ENCODE measurements at places on chromosomes 12 and 14.

DNA sequence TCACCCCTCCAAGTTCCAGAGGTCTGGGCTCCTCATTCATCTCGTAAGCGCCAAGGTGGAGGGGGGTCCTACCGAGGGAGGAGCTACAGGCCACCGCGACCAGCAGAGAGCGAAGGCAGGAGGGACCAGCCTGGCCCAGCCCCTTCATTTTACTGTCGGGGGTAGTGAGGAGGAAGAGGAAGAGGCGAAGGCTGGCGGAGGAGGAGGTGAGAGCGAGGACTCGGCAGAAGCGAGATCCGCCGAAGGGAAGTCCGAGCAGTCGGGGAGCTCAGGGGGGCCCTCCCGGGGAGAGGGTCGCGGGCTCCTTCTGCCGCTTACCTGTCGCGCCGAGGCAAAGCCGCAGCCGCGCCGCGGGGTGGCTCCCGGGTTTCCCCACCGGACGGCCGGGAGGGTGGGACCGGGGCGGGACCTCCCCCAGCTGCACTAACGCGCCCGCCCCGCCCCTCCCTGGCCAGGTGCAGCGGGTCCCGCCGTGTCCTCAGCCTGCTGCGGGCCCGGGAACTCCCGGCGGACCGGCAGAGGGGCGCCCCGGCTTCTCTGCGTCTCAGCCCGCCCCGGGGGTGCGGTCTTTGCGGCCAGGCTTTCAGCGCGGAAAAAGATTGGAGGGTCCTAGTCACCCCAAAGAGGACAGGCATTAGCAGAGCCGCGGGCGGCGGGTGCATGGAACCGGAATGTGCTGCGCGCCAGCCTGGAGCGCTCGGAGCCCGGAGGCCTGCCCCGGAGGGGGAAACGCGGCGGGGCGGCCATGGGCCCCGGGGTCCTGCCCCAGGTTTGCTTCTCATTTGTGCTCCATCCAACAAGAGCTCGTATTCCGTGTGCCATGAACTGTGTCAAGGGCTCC, at the start of gene GALNT6:
GALNT6 (minus strand) TSS at position 124 of the 841 bp plus-strand sequence. CDS start 11,625 bp downstream, outside the sequence.
- peak; percentile 44 for DNase-seq

GRCh38 chr14:59360923-59361794, 104.0 kb downstream of the GPR135 start:
- peak; percentile 90 for DNase-seq

GRCh38 chr12:55684761-55685370, 22.8 kb downstream of the ITGA7 start:
- DNase-seq: no peak

DNA sequence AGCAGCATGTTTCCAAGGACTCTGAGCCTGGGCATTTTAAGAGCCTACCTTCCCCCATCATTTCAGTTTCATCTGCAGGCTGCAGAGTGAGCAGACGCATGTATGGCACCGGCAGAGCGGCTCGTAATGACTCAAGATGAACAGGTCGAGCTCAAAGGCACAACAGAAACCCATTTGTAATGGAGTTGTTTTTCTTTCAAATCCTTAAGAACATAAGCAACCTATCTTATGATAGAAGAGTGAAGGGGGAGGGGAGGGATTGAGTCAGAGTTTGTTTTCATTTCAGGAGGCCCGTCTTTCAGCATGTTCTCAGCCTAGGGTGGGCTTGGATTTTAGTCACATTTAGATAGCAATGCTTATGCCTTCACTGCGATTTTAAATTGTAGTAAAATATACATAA, 54.9 kb upstream of the CISTR start:
- peak; percentile 20 for DNase-seq

GRCh38 chr14:77681196-77682157, 26.3 kb downstream of the ALKBH1 start:
- DNase-seq: no peak

DNA sequence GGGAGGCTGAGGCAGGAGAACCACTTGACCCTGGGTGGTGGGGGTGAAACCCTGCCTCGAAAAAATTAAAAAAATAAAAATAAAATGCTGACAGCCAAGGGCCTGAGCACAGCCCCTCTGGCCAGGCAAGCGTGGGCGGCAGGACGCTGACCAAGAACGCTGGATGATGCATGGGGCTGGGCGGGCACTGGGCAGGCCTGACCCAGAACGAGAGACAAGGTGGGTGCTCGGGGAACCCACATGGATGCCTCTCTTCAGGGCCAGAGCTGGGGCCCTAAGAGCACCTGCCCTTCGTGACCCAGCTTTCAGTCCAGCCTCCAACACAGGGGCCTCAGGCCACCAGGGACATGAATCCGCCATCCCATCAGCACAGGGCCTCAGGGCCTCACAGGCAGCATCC, 11.3 kb downstream of the GALNT9 start:
- no peak for DNase-seq

- DNase-seq: no peak
Measured at GRCh38 chr14:29301571-29301970, 535.0 kb downstream of the FOXG1 start.

DNA sequence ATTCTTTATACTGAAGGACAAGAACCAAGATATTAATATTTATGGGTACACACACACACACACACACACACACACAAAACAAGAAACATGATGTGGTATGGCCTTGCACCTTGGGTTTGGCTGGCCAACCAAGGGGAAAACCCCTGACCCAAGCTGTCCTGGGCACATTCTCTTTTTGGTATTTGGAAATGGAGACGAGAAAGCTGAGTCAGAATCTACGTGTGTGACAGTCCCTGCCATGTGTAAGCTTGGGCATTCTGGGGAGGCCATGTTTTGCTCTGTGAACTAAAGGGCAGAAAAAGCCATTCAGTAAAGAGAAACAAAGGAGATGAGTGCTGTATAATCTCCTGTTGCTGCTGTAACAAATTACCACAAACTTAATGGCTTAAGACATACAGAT, 35.6 kb downstream of the PTGER2 start:
- DNase-seq: no peak

DNA sequence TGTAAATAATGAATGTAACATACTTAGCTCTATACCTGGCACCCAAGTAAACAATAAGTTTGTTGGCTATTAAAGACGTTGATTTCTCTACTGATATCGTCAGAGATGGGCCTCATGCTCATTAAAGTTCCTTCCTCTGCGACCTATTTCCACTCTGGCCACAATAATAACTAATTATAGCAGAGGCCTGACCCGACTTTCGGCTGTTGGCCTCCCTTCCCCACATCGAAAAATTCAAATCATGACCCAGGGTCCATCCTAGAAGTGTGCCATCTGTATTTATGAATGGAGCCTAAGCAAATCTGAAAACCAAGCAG, 321 bp upstream of the USP30 start:
- no peak for DNase-seq

GRCh38 chr12:58138424-58138823, 197.1 kb downstream of the ATP23 start:
- no peak for DNase-seq

DNA sequence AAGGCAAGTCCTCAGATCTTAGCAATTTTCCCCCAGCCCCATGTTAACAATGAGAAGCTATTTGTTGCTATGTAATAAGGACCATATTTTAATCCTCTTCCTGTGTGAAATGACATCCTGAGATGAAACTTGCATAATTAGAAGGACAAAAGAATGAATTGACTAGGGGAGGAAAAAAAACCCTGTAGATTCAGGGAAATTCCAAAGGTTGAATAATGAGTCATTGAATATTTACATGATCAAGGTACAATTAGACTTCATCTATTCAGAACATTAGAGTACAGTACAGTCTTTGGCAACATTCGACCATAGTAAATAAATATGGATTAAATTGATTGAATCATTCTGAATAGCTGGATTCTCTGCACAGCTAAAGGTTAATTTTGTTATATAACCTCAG, 9.4 kb downstream of the MYBPC1 start:
- no peak for DNase-seq

DNA sequence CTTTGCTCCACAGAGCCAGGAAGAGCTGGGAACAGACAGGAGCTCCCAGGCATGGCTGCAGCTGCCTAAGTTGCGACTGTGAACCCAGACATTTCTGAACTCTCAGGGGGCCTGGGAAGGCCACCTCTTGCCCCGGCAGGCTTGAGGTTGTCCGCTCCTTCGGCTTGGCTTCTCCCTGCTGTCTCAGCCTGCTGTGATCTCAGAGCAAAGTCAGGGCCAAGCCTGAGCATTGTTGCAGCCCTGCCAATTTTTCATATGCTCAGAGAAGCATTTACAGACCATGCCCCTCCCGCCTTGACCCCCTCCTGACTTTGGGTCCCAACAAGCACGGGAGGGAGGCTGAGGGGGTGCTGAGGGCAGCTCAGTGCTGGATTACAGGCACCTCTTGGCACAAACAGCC, 1439.1 kb upstream of the FLRT2 start:
- no peak for DNase-seq

DNA sequence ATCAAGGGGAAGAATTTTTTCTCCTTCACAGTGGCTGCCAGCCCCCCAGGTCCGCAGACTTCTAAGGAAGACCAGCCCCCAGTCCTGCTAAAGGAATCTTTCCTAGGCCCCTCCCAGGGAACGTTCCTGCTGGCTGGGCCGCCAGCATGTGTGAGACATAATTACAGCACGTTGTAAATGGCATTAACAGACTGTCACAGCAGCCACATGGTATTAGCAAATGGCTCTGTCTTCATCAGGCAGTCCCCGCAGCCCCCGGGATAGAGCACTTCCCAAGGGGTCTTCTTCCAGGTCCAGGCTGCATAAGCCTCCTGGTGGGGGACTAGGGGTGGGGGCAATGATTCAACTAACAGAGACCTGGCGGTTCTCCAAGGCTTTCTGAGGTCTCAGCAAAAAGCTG, 34.9 kb upstream of the FAM222A start:
- DNase-seq: no peak

DNA sequence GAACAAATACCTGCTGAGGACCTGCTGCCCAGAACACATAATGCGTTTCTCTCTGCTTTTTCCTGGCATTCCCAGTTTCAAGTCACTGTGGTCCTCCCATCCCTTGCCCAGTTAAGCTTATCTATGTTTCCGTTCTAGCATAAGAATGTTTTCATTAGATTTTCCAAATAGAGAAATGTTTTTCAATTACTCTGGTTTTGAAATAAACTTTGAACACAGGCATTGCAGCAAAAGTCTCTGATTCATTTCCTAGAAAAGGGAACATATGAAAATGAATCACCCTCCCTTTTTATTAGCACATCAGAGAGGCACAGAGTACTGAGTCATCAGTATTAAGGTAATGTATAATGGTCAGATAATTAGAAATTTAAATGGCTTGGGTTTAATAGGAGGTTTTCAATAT, 201.1 kb upstream of the TMEM260 start:
- DNase-seq: no peak

GRCh38 chr14:100035700-100036099, 29.5 kb upstream of the EVL start:
- DNase-seq: no peak

GRCh38 chr12:14059548-14059947, 78.1 kb upstream of the GRIN2B start:
- DNase-seq: no peak

DNA sequence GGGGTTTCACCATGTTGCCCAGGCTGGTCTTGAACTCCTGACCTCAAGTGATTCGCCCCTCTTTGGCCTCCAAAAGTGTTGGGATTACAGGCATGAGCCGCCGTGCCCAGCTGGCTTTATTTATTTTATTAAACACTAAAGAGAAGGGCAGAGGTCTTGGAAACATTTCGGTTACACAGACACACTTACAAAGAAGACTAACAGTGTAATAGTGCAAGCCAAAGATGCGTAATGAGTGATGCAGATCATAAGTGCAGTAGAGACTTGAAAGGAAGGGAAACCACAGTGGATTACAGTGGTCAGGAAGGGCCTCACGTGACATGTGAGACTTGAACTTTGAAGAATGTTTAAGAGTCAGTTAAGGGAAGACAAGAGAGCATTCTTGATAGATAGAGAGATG, 33.9 kb upstream of the CDK17 start:
- DNase-seq: peak; percentile 47

DNA sequence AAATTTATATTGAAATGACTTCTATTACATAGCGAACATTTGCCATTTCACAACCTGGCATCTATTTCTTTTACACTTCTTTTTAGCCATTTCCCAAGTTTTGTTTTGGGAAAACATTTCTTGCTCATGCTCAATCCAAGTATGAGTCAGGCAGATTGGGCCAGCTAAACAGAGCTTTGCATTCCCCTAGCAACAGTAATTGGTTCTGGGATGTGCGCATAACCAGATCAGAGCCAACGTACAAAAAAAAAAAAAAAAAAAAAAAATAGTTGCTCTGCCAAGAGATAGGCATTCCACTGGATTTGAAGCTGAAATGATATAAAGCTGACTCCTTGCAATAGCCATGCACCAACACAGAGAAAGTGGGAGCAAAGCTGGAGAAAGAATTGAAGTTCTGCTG, 37.5 kb downstream of the PLCZ1 start:
- no peak for DNase-seq

- no peak for DNase-seq
Measured at GRCh38 chr12:93569301-93569655, 3.2 kb upstream of the SOCS2 start.

- DNase-seq: no peak
Measured at GRCh38 chr12:95253386-95253785, 35.8 kb downstream of the VEZT start.

DNA sequence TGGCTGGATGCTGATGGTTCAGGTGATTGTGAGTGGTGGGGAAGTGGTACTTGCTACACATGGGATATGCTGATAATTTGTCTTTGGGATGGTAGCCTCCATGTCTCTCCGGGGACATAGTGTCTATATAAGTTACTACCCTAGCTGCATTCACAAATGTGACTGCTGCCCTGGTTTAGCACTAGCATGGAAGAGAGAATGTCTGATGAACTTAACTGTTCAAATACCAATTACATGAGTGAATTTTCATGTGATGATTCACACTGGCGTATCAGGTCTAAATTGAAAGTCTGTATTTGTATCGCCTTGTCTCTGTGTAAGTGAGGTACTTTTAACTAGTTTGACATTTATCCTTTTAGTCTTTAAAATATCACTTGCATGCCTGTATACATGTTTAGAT, 34.4 kb downstream of the ATF7IP start:
- no peak for DNase-seq

DNA sequence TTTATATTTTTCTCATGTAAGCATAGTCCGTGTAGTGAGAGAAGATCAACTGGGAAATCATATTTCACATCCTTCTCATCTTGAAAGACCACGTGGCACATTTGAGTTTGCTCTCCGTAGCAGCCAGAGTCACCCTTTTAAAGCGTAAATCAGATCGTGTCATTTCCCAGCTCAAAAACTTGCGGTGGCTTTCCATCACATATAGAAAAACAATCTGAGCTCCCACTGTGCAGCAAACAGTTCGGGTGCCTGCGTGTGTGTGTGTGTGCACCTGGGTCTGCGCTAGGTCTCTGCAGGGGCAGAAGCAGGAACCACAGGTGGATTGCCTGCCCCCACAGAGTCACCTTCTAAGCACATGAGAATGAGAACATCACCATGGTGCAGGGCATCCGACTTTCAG, 338.2 kb downstream of the TRHDE start:
- DNase-seq: no peak

DNA sequence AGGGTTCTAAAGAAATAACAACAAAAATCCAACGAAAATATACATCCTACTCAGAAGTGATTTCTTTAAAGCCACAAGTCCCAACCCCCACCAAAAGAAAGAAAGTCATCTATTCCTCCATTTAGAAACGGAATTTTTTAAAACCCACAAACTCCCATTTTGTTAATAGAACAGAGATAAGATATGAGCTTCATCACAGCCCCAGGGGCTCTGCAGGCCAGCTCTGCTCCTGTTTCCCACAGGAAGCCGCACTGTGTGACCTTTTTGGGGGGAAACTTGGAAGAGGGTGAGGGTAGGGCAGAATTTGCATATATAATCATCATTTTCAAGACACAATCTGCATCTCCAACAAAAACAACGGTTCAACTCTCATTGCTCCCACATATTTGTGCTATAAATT, 2.8 kb downstream of the FBXL14 start:
- DNase-seq: no peak

Measured in HTR-8/SVneo (cell line).